ENCODE measurements at places on chromosomes 1 and 21. TPM values are rescaled to one million over a fixed set of nuclear protein-coding genes. Genes with fewer than 3 reads are reported as not detected.

GRCh38 chr21:44793592-44794374 is 7.8 kb downstream of the UBE2G2 start:
- H3K4me3 ChIP-seq, result no peak overlapping the region
- no peak overlapping the region for H3K27ac ChIP-seq
- no peaks in the 10 kb centered on the region for H3K27me3 ChIP-seq
- no peak for DNase-seq
- H3K36me3 ChIP-seq, result no peaks in the 10 kb centered on the region

The OR2M3 gene
- not detected for total RNA-seq

The ARHGEF10L gene
- 3.1 TPM for total RNA-seq

The VSIG8 gene
- not detected for total RNA-seq

DNA sequence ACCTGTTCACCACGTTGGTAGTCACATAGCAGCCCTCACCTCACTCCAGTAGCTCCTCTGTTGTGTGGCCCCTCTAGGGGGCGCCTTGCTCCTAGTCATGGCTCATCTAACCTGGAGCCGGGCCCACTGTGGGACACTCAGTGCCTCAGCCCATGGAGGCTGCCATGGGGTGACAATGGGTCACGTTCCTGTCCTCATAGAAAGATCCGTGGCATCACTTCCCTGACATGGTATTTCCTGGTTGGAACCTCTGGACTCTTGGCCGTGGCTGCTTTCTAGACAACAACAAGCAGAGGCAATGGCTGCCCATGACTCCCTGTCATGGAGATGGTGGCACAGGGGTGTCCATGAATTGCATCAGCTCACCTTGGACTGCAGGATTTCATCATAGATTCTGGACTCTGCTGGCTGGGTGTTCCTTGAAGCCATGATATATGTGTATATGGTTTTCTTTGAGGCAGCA is 27.5 kb upstream of the SLAMF6 start:
- H3K4me3 ChIP-seq, result no peak overlapping the region
- peaks cover 2% of the 10 kb centered on the region for H3K27me3 ChIP-seq
- no peak for DNase-seq
- peaks cover 7% of the 10 kb centered on the region for H3K4me1 ChIP-seq
- H3K27ac ChIP-seq, result no peak overlapping the region

The CLCC1 gene
- total RNA-seq, result 28.2 TPM

The ENAH gene
- 82.9 TPM for total RNA-seq

GRCh38 chr1:232020352-232020751 is 393.8 kb downstream of the DISC1 start:
- H3K4me3 ChIP-seq, result no peak overlapping the region
- no peak overlapping the region for H3K27ac ChIP-seq
- DNase-seq, result no peak
- peaks cover 12% of the 10 kb centered on the region for H3K36me3 ChIP-seq
- H3K27me3 ChIP-seq, result peaks cover 2% of the 10 kb centered on the region

- no peaks in the 10 kb centered on the region for H3K4me1 ChIP-seq
- no peak overlapping the region for H3K4me3 ChIP-seq
- peaks cover 16% of the 10 kb centered on the region for H3K27me3 ChIP-seq
Observed at GRCh38 chr1:1360506-1361169, 2.3 kb upstream of the MXRA8 start.

DNA sequence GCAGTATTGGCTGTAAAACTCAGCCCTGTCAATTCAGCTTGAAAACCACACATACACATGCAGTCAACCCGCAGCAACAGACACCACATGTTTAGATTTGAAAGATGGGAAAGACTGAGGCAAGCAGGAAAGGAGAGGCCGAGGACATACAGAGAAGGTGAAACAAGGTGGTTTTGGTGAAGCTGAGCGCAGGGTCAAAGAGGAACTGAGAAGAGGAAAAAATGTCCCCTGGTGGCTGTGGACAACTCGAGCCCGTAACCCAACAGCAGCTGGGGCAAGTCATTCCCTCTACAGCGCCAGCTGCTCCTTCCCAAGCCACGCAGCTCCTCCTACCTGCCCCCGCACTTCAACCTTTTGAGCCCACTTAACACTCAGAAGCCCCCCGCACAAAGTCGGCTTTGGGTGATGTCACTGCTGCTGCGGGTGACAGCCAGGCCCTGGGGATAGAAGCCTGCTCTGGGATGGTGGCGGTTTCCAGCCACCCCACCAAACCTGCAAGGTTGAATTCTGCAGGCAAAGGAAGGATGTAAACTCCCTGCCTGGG is 63.0 kb downstream of the KCNN3 start:
- no peak overlapping the region for H3K4me3 ChIP-seq
- H3K27ac ChIP-seq, result no peak overlapping the region
- peaks cover 6% of the 10 kb centered on the region for H3K36me3 ChIP-seq
- H3K4me1 ChIP-seq, result peaks cover 38% of the 10 kb centered on the region
- no peak for DNase-seq

- H3K4me3 ChIP-seq, result no peak overlapping the region
- peaks cover 14% of the 10 kb centered on the region for H3K4me1 ChIP-seq
- H3K36me3 ChIP-seq, result peaks cover 12% of the 10 kb centered on the region
Observed at GRCh38 chr1:25566730-25567341, 23.4 kb downstream of the LDLRAP1 start.

DNA sequence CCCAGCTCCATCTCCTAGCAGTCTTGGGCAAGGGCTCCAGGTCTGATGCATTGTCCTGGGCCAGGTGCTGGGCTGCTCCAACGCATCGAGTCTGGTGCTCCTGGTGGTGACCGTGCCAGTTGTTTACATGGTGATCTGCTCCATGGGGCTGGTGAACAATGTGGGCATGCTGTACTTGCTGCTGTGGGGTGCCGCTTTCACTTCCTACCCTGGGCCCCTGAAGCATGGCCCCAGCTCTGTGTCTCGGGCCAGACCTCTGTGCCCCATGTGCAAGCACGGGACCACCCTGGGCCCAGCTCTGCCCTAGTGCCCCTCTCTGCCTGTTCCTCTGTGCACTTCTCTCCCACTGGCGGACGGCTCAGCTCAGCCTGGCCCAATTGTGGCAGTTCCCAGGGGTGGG is 119.4 kb downstream of the MAST2 start:
- no peak for DNase-seq
- no peaks in the 10 kb centered on the region for H3K36me3 ChIP-seq
